ENCODE measurements at places on chromosomes 5 and 9. TPM values are rescaled to one million over a fixed set of nuclear protein-coding genes. Genes with fewer than 3 reads are reported as not detected.
A peak's percentile ranks its signal among the peaks of the same experiment; 100 is the strongest.

The SV2C gene
- total RNA-seq, result 0.52 TPM

The CRB2 gene
- total RNA-seq, result 0.09 TPM

The PDLIM4 gene
- 13.5 TPM for total RNA-seq

The CPEB4 gene
- total RNA-seq, result 59.6 TPM

The DAB2 gene
- total RNA-seq, result 162 TPM

- DNase-seq, result no peak
Observed at GRCh38 chr5:111537141-111538024, 25.0 kb upstream of the STARD4 start.

DNA sequence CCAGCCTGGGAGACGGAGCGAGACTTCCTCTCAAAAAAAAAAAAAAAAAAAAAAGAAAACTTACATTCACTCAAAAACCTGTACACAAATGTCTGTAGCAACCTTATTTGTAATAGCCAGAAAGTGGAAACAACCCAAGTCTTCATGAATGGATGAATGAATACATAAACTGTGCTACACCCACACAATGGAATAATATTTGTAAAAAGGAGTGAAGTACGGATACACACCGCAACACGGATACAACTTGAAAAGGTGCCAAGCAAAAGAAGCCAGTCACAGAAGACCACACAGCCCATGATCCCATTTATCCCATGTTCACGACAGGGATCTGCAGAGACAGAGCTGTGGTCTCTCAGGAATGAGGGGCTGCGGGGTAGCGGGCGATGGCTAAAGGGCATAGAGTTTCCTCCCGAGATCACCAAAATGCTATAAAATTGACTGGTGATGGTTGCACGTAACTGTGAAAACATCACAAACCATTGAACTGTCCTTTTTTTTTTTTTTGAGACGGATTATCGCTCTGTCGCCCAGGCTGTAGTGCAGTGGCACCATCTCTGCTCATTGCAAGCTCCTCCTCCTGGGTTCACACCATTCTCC, 76.2 kb upstream of the COL5A1 start:
- DNase-seq, result no peak

- DNase-seq, result no peak
Observed at GRCh38 chr5:18959535-18959934, 1028.5 kb downstream of the CDH18 start.

DNA sequence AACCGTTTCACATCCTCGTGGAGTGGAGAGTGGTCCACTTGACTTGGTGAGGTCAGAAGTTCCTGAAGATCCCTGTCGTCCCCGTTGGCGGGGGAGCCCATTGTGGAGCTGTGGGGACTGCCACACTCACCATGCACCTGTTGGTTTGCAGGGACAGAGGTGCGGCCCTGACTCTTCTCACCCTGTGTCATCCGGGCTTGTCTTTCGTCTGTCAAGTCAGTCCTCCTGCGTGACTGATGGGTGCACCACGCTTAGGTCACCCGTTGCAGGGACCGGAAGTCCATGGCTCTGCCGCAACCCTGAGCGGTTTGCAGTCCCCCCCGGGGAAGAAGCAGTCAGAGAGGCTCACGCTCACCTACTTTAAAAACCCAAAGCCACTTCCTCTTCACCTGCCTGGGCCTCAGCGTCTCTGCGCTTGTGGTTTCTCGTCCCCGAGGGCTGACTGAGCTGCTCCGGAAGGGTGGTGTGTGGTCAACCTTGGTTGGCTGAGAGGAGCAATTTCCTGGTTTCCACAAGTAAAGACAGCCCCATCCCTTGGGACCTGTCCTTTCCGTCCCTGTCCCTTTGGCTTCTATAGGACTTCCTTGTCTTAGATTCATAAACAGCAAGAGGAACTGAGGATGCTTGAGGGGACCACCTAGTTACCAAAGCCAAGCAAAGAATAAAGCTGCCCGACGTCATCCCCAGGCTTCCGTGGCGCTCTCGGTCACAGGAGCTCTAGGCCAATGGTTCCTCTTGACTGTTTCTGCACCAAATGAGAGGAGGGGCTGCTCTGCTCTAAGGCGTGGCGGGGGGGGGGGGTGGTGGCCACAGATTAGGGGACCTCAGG, 53.2 kb downstream of the USP20 start:
- DNase-seq, result no peak

GRCh38 chr5:168114444-168115017, 176.9 kb upstream of the WWC1 start:
- peak; percentile 35 for DNase-seq

- no peak for DNase-seq
Observed at GRCh38 chr5:107331882-107332281, 338.9 kb downstream of the EFNA5 start.

DNA sequence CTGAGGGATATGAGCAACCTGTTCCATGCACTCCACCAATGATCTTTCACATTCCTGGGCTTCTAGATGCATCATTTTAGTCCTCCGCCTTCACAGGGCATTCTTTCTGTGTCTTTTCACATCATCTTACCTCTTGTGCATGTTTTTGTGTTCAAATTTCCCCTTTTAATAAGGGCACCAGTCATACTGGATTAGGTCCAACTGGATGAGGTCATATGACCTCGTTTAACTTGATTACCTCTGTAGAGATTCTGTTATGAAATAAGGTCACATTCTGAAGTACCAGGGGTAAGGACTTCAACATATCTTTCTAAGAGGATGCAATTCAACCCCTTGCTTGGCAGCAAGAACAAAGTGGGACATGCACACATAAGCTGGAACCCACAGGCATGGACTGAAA, 335.3 kb upstream of the TLE4 start:
- DNase-seq, result no peak

Data from left lung (tissue), 14 donors.